PC-9 (cell line): ENCODE measurements at places on chromosomes 16 and 17. TPM values are rescaled to one million over a fixed set of nuclear protein-coding genes. Genes with fewer than 3 reads are reported as not detected.
A peak's percentile ranks its signal among the peaks of the same experiment; 100 is the strongest.

DNA sequence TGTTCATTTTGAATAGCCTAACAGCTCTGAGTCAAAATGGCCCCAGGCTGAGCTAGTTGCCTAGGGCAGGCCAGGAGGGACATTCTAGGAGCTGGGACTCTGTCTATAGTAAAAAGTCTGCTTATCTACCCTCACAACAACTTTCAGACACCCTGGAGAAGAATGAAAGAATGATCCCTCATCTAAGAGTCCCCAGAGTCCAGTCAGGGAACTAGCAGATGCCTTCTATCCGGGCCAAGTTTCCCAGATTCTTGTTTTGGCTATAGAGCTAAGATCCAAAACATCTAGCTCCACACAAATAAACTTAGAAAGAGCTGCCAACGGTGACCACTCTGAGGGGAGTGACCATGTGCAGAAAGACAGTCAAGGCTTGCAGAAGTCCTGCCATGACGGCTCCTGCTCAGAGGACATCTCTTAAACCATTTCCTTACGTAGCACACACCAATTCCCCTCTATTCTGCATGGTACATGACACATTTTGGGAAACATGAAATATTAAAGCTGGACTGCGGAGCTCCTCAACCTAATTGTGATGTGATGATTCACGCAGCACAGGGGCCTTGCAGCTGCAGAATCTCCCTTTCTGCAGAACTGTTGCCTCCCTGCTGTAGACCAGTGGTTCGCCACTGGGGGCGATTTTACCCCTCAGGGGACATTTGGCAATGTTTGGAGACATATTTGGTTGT is 24.2 kb downstream of the FAM20A start:
- no peaks in the 10 kb centered on the region for H3K4me1 ChIP-seq
- H3K4me3 ChIP-seq, result no peak overlapping the region
- no peak for DNase-seq
- no peaks in the 10 kb centered on the region for H3K36me3 ChIP-seq
- H3K27ac ChIP-seq, result no peak overlapping the region

Gene GNG13
- total RNA-seq, result not detected in 2 replicates

DNA sequence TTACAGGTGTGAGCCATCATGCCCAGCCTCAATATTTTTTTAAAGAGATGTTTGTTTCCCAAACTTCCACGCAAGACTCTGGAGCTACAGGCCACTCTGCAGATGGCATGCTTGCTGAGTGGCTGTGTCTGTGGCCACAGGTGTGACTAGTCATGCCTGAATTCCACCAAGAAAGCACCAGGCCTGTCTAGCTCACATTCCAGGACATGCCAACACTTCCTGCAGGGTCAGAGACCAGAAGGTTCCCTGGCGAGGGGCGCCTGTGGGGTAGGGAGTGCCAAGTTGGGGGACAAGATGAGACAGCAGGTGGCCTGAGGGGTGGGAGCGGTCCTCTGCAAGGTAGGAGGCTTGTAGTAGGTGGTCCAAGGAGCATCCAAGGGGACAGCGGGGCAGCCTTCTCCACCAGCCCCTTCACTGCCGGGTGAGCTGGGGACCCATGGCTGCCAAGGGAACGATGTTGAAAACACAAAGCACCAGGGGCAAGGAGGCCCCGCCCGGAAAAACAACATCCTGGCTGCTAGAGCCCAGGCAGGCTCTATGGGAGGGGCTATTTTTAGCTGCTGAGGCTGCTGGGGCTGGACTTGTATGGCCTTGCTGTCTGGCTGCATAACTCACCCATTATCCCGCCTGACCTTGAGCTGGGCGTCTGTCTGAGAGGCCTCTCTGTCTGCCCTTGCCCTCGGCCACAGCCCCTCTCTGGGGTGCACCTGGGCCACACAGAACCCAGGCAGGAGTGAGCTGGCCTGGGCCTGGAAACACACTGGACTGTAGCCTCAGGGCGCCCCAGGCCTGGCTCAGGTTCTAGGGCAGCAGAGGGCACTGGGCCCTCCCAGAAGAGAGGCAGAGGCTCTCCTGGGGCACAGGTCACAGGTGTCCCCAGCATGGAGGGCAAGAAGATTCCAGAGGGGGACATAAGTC is 5.7 kb downstream of the TRIM47 start:
- no peaks in the 10 kb centered on the region for H3K36me3 ChIP-seq
- peak overlapping the region; percentile 58 for H3K27ac ChIP-seq
- no peak overlapping the region; the same call in 1 of the 2 replicates for H3K4me3 ChIP-seq
- H3K4me1 ChIP-seq, result peaks cover 46% of the 10 kb centered on the region

- H3K27ac ChIP-seq, result peak overlapping the region; percentile 99
- no peaks in the 10 kb centered on the region for H3K36me3 ChIP-seq
- peaks cover 32% of the 10 kb centered on the region for H3K4me1 ChIP-seq
- DNase-seq, result peak; percentile 98
Measured at GRCh38 chr16:88331989-88332920, 50.5 kb upstream of the ZNF469 start.

GRCh38 chr17:14738652-14738988 is 437.7 kb downstream of the HS3ST3B1 start:
- peaks cover 6% of the 10 kb centered on the region; the same call in 1 of the 2 replicates for H3K4me1 ChIP-seq
- no peak overlapping the region for H3K4me3 ChIP-seq
- peak overlapping the region; percentile 59 for H3K27ac ChIP-seq
- no peak for DNase-seq

Gene TNFRSF13B
- not detected in 2 replicates for total RNA-seq

GRCh38 chr16:19843371-19843770 is 41.3 kb downstream of the GPRC5B start:
- no peak for DNase-seq
- H3K4me3 ChIP-seq, result no peak overlapping the region
- H3K27ac ChIP-seq, result no peak overlapping the region
- no peaks in the 10 kb centered on the region for H3K36me3 ChIP-seq
- no peaks in the 10 kb centered on the region for H3K4me1 ChIP-seq

Gene CCL3
- total RNA-seq, result not detected in 2 replicates

Gene EME1
- total RNA-seq, result 18.2 and 21.0 TPM in 2 replicates

GRCh38 chr16:83996481-83997252 is 28.6 kb downstream of the NECAB2 start:
- no peak overlapping the region for H3K4me3 ChIP-seq
- H3K36me3 ChIP-seq, result no peaks in the 10 kb centered on the region
- H3K4me1 ChIP-seq, result peaks cover 10% of the 10 kb centered on the region; the same call in 1 of the 2 replicates
- no peak overlapping the region for H3K27ac ChIP-seq
- no peaks in the 10 kb centered on the region for H3K27me3 ChIP-seq

DNA sequence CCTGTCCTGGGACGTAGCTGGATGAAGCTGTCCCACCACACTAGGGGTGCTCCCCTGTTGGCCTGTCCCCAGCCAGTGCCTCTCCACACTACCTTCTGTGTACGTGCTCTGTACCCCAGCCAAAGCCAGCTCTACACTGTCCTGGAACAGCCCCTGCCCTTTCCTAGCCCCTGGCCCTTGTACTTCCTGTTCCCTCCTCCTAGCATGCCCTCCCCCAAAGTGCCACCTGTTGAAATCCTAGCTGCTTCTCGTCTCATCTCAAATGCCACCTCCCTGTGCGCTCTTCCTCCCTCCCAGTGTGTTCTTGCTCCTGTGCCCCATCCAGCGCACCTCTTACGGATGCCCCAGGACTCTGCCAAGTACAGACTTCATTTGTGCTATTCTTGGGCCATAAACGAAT is 33.5 kb downstream of the IRX3 start:
- H3K4me1 ChIP-seq, result peaks cover 28% of the 10 kb centered on the region
- no peak overlapping the region for H3K27ac ChIP-seq
- H3K27me3 ChIP-seq, result no peaks in the 10 kb centered on the region
- no peaks in the 10 kb centered on the region for H3K36me3 ChIP-seq

GRCh38 chr17:30495586-30495985 is 18.4 kb downstream of the GOSR1 start:
- H3K27me3 ChIP-seq, result no peaks in the 10 kb centered on the region
- no peaks in the 10 kb centered on the region for H3K4me1 ChIP-seq
- H3K36me3 ChIP-seq, result peaks cover 48% of the 10 kb centered on the region
- H3K4me3 ChIP-seq, result no peak overlapping the region
- H3K27ac ChIP-seq, result no peak overlapping the region
